ENCODE measurements at places on chromosomes 2 and 18.
A peak's percentile ranks its signal among the peaks of the same experiment; 100 is the strongest.

- DNase-seq: no peak
Measured at GRCh38 chr18:48468151-48468550, 59.0 kb upstream of the ZBTB7C start.

GRCh38 chr2:26679867-26680266 is 12.7 kb upstream of the KCNK3 start:
- no peak for DNase-seq

DNA sequence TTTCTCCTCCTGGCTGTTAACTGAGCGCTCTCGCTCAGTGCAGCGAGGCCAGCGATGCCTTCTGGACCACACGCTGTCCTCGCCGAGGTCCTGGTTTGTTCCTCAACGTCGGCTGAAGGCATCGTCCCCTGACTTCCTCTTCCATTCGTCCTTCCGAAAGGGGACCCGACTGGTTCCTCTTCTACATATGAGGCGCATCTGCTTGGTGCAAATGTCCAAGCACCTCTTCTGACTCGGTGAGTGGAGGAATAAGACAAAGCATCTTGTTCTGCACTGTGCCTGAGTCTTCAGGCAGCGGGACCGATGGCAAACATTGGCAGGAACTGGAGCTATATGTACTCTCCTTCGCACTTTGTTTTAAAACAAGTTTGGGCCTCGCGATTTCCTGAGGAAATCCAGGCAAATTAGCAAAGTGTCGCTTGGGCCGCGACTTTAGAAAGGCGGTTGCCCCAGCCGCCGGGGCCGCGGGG is 621 bp upstream of the KCNS3 start:
- DNase-seq: no peak

GRCh38 chr2:205929246-205929942 is 156.6 kb downstream of the INO80D start:
- no peak for DNase-seq

GRCh38 chr2:78839259-78839658 is 186.2 kb upstream of the REG3G start:
- no peak for DNase-seq

- DNase-seq: no peak
Measured at GRCh38 chr2:167939514-167940345, 307.7 kb downstream of the STK39 start.

DNA sequence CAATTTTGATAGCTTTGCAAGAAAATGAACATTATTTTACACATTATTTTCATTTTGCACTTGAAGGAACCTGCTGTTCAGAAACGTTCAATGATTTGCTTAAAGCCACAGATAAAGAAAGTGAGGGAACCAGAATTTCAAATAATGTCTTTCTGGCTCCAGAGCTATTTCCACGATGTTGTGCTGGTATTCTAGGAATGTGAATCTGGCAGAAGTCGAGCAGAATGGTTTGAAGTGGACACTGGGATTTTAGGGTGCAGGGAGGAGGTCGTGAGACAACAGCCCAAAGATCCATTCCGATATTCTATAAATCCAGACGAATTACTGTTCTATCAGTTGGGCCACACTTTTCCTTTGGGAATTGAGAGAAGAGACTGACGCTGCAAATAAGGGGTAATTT is 2.2 kb downstream of the CCDC102B start:
- DNase-seq: no peak

DNA sequence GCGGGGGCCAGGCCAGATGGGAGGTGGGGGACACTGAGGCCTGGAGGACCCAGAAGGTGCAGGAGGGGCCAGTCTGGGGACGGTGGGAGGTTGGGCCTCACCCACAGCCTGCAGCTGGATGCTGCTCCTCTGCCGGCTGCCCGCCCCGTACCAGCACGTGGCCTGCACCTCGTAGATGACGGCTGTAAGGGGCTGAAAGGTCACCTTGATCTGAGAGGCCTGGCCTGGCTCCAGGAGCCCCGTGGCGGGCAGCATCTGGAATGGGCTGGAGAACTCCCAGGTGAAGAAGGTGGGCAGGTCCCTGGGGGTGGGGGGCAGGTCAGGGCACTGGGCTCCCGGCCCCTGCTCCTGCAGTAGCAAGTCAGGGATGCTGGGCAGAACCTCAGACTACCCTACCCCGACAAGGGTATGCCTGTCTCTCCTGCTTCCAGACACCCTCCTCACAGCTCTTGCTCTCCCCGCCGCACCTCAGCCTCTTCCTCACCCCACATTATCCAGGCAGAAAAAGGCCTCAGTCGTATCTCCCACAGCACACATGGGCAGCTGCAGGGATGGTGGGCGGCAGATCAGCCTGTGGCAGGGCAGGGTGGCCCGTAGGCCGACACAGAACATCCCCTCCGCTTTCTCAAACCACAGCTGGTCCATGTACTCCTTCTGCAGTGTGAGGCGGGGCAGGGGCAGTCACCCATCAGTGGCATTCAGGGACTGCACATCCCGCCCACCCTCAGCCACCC is 10.1 kb downstream of the CFAP65 start:
- no peak for DNase-seq

DNA sequence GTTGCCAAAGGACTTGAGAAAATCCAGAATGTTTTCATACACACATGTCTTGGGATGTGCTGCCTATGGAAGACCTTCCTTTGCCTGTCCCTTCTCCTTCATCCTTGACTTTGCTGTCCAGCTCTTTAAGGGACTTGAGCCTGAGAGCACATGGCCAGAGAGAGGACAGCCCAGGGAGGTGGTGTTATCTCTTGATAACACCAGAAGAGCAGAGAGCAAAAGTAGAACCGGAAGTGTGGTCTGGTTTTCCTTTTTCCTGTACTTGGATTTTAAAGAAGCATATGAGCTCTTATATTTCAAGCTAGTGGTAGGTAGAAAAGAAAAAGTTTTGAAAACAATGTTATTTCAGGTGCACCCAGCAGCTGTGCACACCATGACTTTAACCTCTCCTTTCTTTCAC is 94.1 kb upstream of the ZNF532 start:
- no peak for DNase-seq

GRCh38 chr2:196951973-196952372 is 25.5 kb upstream of the PGAP1 start:
- no peak for DNase-seq

DNA sequence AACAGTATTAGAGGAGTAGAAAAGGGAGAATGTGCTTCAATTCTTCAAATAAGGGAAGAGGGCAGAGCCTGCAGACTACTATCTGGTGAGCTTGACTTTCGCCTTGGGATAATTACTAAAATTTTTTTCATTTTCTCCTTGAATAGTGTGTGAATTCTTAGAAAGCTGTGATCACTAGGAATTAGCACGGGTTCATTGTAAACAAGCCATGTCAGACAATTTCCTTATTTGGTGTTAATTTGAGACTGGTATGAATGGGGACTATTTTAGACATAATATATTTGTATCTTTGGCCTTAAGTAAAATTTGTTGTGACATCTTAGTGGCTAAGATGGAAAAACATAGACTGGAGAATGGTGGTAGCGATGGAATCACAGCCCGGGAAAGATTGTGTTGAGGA is 66.6 kb downstream of the MYO3B start:
- no peak for DNase-seq

GRCh38 chr2:163553601-163554000 is 182.2 kb downstream of the FIGN start:
- no peak for DNase-seq

GRCh38 chr18:13394801-13395200 is 176.2 kb downstream of the LDLRAD4 start:
- DNase-seq: no peak

DNA sequence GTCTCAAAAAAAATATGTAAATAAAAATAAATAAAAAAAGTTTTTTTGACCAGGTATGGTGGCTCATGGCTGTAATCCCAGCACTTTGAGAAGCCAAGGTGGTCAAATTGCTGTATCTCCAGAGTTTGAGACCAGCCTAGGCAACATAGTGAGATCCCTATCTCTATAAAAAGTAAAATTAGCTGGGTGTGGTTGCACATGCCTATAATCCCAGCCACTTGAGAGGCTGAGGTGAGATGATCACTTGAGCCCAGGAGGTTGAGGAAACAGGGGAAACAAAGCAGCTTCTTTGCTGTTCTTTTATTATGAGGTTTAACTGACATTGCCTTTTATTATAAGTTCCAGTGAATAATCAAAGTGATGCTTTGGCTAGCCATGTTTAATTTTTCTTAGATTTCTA is 25.0 kb downstream of the ACTR2 start:
- DNase-seq: no peak

- DNase-seq: no peak
Measured at GRCh38 chr2:16828044-16828827, 162.6 kb upstream of the CYRIA start.

DNA sequence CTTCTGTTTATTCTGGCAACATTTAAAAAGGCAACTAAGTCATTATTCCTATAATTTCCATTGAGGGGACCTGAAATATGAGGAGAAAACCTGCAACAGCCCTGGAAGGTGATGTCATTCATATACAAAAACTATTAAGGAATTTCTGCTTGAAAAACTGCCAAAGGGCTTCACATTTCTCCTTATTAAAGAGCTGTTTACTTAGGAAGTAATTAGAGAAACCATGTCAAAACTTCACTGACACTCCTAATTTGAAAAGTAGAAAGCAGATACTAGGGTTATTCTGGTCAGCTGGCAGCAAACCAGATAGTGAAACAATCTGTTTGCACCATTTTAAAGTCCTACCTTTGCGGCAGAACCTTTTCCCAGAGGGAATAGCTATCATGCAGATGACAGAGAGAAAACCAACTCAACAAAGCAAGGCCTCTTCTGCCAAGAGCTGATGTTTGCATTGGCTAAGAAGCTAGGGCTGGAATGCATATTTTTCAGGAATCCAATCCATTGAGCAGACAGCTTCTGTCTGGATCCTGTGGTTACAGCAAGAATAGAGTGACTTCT is 592.2 kb upstream of the SYT4 start:
- DNase-seq: no peak

GRCh38 chr18:42053188-42053781 is 98.3 kb downstream of the PIK3C3 start:
- no peak for DNase-seq

- no peak for DNase-seq
Measured at GRCh38 chr2:188235364-188235763, 56.3 kb upstream of the GULP1 start.

GRCh38 chr2:85584354-85584856 is at the start of gene VAMP5:
VAMP5 (plus strand) TSS chr2:85584431; CDS start chr2:85584491, 60 bp downstream.
- DNase-seq: peak; percentile 42

DNA sequence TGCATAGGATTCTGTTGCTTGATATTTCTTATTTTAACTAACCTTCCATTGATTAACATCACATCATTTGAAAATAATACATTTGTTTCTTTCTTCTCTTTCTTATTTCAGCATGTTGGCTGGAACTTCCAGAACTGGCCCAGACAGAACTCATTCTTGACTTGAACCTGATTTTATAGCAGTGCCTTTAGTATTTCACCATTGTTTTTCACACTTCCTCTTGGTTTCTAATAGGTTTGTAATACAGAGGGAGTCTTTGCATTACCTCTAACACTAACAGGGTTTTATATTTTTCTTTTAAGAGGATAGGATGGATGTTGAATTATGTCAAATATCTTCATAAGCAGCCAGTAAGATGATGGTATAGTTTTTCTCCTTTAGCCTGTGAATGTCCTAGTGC is 39.2 kb downstream of the SEMA4F start:
- no peak for DNase-seq

- DNase-seq: no peak
Measured at GRCh38 chr2:68877079-68877772, 6.0 kb upstream of the BMP10 start.

DNA sequence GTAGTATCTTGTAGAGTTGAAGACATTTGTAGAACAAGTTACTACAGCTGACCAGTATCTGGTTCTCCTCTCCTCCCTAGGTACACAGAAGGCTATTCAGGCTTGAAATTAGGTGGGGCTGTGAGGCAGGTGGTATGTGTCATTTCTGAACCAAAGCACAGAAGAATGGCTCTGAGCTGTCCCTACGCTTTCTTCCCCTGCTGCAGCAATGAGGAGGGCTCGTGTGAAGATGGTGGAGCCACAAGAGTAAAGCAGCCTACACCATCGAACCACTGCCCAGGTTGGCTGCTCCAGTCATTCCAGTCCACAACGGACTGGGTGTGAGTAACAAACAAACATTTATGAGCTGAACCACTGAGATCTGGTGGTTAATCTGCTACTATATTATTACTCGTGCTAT is 148.9 kb downstream of the DTNB start:
- DNase-seq: no peak

DNA sequence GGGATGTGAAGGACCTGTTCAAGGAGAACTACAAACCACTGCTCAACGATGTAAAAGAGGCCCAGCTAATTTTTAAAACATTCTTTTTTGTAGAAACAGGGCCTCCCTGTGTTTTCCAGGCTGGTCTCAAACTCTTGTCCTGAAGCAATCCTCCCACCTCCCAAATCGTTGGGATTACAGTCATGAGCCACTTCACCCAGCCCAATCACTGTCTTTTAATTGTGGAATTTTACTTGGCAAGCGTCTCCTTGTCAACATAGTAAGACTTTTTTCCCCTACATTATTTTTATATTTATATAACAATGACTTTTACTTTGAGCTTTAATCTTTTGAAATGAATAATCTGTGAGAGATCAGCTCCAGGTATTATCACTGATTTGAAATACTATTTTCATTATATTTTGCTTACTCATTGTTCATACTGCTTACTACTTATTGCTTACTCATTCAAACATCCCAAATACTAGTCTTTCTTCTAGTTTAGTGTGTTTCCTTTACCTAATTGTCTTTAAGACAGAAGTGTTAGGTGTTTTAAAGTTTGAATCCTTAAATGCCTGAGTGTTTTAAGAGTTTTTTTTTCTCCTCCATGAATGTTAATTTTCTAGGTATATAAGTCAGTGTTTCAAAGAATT is 48.9 kb downstream of the PTPN4 start:
- no peak for DNase-seq

DNA sequence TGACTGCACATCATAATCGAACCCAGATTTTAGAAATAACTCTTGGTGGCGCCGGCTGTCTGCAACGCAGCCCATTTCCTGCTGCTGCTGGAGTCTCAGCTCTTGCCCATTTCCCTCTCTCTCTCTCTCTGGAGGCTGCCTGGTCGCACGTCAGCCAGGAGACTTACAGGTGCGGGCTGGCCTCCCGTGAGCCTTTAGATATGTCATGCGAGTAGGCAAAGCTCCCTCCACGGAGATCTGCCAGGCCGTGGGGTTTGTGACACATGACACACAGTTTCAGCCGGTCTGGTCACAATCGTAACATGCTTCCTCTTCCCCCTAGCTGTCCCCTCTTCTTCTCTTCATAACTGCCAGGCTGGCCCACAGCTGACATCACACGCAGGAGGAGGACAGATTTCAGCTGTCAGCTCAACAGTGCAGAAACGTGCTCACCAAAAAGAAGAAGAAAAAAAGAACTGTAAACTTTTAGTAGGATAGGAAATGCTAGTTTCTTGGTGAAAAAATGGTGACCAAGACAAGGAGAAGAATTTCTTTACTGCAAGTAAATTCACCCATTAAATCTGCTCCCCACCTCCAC is 489.3 kb downstream of the ZNF516 start:
- DNase-seq: no peak
